Fibroblast of lung (primary cell): ENCODE measurements at places on chromosomes 13 and 19. TPM values are rescaled to one million over a fixed set of nuclear protein-coding genes. Genes with fewer than 3 reads are reported as not detected.

- no peak for DNase-seq
Measured at GRCh38 chr13:20637811-20638210, 65.7 kb upstream of the IL17D start.

DNA sequence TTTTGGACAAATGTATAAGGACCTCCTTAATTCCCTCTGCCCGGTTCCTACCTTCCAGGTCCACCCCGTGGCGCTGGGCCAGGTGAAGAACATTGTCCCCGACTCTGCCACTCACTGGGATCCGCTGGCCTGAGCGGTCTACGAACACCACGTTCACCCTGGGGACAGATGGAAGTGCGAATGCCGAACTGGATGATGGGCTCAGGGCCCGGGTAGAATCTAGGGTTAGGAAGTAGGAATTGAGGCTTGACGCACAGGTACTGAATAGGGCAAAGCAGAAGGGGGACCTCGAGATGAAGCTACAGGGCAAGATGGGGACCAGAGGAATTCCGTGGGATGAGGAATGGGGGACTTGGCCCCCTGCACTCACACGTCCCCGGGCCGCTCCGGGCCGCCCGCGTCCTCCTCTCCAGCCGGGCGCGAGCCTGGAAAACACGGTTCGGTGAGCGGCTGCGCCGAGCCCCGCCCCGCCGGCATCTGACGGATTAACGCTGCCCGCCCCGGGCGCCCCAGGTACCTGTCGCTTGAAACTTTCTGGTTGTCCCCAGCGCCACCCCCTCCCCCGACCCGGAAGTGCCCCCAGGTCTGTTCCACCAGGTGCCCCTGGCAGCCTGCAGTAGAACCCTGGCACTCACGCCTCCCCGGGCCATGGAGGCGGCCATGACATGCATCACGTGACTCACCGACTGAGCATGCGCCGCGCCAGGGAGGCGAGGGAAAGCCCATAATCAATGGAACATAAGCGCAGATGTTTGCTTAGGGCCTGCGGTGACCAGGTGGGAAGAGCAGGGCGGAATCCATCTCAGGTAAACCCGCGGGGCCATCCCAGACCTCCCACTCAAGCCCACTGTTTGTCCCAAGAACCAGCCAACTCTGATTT lies at the start of gene FDX2:
FDX2 (minus strand) TSS at position 681 of the 880 bp plus-strand sequence; CDS start at position 662, 19 bp downstream.
- peak; percentile 64 for DNase-seq

DNA sequence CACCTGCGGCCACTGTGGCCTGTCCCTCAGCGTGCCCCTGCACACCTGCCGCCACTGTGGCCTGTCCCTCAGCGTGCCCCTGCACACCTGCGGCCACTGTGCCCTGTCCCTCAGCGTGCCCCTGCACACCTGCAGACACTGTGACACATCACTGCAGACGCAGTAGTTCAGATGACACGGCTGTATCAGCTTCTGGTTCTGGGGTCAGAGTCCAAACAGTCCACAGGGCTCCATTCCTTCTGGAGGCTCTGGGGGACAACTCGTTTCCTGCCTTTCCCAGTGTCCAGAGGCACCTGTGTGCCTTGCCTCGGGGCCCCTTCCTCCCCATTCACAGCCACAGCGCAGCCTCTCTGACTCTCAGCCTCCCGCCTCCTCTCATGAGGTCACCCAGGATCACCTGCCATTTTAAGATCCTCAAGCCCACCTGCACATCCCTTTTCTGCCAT lies 5.5 kb downstream of the SF3A2 start:
- DNase-seq, result no peak

PROZ gene
- not detected in 2 replicates for total RNA-seq

DNA sequence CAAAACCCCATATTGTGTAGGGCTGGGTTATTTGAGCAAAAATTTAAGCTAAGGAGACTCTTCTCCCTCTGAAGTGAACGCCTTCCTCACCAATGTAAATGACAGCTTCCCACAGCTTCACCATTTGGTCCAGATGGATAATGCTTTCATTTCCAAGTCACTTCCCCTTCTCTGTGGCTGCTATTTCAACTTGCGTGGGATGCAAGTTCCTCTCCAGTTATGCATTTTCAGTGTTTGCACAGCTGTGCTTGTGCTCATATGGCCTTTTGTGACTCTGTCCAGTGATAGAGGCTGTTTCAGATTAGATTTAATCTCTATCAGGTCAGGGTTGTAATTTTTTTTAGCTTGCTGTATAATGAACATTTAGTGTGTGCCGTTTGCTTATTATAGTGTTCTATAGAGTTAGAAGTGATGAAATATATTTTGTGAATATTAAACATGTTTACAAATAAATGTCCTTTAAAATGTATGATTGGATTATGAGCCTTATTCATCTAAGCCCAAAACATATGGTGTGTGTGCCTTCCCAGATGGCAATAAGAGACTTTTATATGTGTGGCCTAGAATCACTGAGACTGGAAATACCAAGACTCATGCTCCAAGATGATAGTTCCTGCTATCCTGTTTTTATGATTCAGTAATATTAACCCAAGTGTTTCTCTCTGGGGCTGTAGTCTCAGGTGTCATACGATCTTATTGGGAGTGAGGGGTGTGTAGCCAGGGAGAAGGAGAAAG lies 86.6 kb downstream of the TNFRSF19 start:
- DNase-seq, result peak; percentile 95

DNA sequence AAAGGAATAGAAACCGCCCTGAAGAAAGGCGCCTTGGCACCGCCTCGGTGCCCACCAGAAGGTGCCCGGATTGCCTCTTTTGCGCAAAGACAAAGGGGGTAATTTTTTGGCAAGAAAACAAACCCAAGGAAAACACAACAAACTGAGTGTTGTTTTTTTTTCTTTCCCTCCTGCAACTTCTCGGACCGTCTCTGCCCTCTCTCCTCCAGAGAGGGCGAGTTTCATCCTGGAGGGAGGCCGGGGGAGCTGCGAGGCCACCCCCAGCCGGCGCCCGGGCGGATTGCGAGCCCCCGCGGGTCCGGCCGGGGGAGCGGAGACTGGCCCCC lies 2.3 kb downstream of the ZNF536 start:
- DNase-seq, result no peak

- DNase-seq, result peak; percentile 69
Measured at GRCh38 chr13:114268344-114269280, 12.8 kb upstream of the UPF3A start.

DNAAF3 gene
- under 0.01 and 0.17 TPM in 2 replicates for total RNA-seq

DNA sequence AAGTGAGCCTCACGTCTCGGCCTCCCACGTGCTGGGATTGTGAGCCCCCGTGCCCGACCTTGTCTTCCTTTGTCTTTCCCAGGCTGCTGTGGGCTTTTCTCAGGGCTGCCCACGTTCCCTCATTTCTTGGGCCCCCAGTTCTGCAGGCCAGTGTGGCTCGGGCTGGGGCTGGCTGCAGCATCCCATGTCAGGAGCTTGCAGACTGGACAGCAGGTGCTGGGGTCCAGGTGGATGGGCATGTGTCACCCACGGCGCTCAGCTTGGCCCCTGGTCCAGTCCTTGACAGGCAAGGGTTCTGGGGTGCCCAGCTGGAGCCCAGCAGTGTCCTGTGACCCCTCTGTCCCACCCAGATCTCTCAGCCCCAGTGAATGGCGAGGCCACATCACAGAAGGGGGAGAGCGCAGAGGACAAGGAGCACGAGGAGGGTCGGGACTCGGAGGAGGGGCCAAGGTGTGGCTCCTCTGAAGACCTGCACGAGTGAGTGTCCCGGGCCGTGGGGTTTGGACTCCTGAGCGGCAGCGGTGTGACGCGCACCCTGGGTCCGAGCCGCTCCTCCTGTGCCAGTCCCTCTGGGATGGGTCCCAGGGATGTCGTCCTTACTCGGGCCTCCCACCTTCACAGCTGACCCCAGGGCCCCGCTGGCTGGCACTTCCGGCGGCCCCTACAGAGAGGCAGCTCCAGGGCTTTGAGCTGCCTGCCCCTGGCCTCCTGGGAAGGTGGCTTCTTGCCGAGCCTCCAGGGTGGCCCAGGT lies 17.3 kb downstream of the PLIN4 start:
- no peak for DNase-seq

- no peak for DNase-seq
Measured at GRCh38 chr19:682678-683320, 6.6 kb downstream of the FSTL3 start.

LILRB4 gene
- not detected in 2 replicates for total RNA-seq

- no peak for DNase-seq
Measured at GRCh38 chr19:16532440-16533234, 9.6 kb downstream of the CHERP start.

RETN gene
- total RNA-seq, result not detected in 2 replicates

- peak; percentile 38 for DNase-seq
Measured at GRCh38 chr19:35120492-35120891, 4.9 kb downstream of the FXYD3 start.

IFI30 gene
- 3.1 and 8.8 TPM in 2 replicates for total RNA-seq
